ENCODE measurements at places on chromosomes 6 and 20.

- DNase-seq = no peak
Measured at GRCh38 chr20:57787990-57788781, 78.4 kb upstream of the PMEPA1 start.

GRCh38 chr6:34958734-34959133 is 69.7 kb downstream of the ANKS1A start:
- DNase-seq = no peak

DNA sequence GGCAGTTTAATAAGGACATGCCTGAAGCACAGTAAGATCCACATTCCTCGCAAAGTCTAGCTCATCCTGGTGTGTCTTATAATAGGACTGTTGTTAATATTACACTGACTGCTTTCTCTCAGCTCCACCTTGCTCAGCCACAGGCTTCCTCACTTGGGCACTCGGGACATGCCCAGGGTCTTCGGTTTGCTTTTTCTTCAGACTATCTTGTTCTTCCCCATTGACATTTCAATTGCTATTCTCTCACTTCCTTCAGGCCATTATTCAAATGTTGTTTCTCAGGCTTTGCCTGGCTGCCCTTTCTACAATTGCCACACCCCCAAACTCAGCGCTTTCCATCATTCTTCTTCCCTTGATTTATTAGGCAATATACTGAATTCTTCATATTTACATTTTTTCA is 274.8 kb upstream of the RGS17 start:
- DNase-seq = no peak

- no peak for DNase-seq
Measured at GRCh38 chr6:89948876-89949275, 54.6 kb downstream of the GJA10 start.

DNA sequence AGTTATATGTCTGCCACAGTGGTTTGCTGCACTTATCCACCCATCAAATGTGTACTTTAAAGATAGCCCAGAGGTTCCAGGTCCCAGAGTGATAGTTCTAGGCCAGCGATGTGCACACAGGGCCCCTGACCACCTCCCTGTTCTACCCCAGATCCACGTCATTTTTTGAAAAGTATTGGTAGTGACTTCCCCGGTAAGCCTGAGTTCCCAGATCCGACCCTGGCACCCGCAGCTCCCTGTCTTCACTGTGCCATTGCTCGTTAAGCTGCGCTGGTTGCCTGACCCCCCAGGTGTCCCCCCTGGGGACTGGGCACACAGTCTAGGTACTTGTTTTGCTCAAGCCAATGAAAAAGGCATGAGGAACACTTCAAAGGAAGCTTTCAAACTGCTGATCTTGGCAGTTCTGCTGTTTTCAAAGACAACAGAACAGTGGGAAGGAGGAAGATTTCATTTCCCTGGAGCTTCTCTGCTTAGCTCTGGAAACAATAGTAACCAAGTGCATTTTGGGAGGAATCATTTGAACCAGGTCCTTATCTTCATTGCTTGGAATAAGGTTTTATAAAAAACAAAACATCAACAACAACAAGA is 116.3 kb upstream of the TAB2 start:
- no peak for DNase-seq

- DNase-seq = no peak
Measured at GRCh38 chr6:37481711-37482605, 17.7 kb downstream of the CCDC167 start.

GRCh38 chr6:43115365-43115764 is 39.3 kb downstream of the PTK7 start:
- DNase-seq = no peak

DNA sequence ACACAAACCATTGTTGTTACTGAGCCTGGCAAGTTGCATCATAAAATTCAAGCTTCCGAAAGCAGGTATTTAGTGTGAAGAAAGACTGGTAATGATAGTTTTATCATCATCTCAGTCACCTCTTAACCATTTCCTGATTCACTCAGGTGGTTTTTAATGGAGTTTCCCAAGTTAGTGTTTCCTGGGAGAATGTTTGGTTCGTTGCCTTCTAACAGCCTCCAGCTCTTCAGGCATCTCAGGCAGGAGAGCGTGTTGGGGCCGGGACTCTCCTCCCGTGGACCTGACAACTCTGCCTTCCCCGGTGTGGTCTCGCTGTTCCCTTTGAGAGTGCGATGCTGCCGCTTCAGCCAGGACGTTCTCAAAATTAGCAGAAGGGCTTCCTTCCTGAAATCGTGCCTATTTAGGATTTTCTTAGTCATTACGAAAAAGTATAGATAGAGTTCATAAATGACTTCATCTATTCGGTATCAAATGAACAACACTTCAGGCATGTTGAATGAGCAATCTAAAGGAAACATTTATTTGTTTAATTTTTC is 105.0 kb upstream of the QKI start:
- DNase-seq = no peak

GRCh38 chr6:152305672-152306071 is 331.5 kb downstream of the SYNE1 start:
- DNase-seq = no peak

DNA sequence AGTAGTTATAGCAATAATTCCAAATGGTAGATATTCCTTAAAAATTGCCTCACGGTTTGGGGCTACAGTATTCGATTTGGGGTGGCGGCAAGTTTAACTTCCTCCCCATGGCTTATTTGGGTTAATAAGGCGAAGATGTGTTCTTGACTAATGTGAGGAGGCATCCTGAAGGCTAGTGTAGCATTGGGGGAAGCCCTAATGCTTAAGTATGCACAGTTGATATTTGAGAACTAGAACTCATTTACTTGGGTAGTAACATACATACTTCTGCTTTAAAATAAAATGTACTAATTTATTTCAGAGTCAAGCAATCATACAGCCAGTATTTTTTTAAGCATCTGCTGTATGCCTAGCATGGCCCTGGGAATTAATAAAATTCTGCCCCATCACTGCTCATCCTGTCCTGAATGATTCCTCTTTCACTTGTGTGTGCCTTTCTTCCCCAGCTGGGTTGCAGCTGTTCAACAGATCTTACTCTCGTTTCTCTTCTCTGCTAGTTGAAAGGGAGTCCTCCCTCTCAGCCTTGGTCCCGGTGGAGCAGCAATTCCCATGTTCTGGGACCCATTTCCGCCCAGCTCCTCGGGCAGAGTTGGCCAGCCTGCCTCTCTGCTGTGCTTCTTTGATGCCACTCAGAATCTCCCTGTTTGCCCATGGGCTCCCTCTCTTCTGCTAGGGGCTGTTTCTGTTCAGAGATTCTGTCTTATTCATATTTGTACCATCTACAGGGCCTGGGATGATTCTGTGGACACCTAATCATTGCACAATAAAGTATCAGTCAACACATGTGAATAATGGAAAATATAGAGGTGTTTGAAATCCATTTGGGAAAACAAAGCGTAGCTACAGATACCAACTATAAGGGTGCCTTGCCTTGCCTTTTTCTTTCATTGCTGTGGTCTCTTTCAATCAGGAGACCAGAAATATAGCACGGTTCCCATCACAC is 104.8 kb downstream of the ARID1B start:
- no peak for DNase-seq

Data from GDM1 (cell line).